Kidney (tissue), 22 donors: ENCODE measurements at places on chromosomes 4 and X. TPM values are rescaled to one million over a fixed set of nuclear protein-coding genes. Genes with fewer than 3 reads are reported as not detected.
A peak's percentile ranks its signal among the peaks of the same experiment; 100 is the strongest.

- no peak for DNase-seq
These were observed 68.6 kb upstream of the QRFPR start for GRCh38 chr4:121449416-121449815.

DNA sequence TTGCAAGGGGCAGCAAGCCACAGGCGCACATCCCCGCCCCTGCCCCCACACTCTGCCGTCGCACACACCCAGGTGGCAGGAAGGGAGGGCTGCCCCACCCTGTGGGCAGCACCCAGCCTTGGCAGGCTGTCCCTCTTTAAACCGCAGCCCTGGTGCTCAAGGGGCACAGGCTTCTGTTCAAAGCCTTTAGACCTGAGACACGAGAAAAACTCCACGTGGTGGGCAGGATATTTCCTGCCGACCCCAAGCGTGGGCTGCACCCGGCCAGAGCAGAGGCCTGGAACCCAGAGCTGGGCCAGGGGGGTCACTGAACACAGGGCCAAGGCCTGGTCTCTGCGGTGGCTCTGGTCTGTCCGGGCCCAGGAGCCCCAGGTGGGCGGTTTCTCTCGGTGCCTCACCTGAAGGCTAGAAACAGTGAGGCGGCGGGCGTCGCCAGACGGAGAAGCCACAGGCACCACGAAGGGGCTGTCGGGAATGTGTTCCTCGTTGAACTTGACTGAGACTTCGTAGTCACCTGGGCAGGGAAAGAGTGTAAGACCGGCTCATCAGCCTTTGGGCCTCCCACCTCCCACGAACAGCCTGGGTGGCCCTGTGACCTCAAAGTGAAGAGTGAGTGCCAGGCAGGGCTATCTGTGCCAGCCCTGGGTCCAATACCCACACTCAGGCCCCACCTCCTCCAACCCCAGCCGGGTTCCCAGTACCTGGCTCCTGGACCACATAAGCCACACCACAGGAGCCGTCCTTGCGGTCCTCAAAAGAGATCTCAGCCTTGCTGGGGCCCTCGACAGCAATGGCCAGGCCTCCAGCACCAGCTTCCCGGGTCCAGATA, 23.0 kb downstream of the FLNA start:
- DNase-seq, result no peak

DNA sequence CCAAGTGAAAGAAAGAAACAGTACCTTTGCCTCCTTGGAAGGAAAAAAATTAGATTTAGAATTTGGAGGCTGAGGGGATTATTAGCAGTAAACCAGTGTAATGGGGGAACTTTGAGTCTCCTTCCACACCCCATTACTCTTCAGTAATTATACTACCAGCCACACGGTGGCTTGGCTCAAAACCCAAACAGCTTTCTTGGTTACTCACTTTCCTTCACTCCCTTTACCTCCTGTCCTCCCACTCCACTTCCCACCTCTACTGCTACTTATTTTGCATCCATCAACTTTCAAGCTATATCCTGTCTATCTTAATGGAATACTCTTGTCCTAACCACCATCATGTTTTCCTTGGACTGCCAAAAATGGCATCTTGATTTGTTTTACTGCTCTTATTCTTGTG, 310.6 kb upstream of the AADAT start:
- DNase-seq, result no peak

DNA sequence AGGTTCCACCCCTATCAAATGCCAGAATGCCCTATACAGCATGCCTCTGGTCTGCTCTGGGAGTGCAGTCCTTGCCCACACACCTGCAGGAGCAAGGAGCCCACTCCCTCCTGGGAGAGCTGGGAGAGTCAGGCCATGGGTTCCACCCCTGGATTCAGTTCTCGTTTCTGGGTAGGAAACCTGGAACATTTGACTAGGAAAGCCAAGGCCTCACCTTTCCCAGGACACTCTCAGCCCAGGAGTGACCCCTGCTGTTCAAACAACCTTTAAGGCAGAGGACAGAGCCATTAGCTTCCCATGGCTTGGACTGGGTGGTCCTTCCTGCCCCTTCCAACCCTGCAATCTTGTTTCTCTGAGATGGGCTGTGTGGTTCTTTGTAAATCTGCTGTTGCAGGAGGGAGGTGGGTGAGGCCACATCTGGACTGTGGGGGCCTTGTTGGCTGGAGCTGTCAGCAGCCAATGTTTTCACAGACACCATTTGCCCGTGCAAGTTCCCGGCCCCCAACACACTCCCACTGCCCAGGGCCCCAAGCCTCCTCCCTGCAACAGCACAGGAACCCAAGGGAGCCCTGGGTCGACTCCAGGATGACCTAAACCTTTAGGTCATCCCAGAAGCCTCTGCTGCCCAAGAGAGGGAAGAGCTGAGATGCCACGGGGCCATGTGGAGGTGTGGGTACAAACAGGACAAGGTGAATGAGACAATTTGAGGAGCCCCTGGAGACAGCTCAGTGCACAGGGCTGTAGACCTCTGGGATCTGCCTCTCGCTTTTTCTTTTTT, 104.4 kb downstream of the PJA1 start:
- DNase-seq, result peak; percentile 64

- DNase-seq, result no peak
These were observed 24.1 kb downstream of the C4orf50 start for GRCh38 chr4:5993876-5994811.

GRCh38 chrX:30513284-30513683, 64.3 kb downstream of the TASL start:
- DNase-seq, result no peak

GRCh38 chr4:3426465-3427133, 15.2 kb upstream of the HGFAC start:
- DNase-seq, result no peak

GRCh38 chr4:139419388-139419914, 34.5 kb upstream of the RAB33B start:
- peak; percentile 69 for DNase-seq

DNA sequence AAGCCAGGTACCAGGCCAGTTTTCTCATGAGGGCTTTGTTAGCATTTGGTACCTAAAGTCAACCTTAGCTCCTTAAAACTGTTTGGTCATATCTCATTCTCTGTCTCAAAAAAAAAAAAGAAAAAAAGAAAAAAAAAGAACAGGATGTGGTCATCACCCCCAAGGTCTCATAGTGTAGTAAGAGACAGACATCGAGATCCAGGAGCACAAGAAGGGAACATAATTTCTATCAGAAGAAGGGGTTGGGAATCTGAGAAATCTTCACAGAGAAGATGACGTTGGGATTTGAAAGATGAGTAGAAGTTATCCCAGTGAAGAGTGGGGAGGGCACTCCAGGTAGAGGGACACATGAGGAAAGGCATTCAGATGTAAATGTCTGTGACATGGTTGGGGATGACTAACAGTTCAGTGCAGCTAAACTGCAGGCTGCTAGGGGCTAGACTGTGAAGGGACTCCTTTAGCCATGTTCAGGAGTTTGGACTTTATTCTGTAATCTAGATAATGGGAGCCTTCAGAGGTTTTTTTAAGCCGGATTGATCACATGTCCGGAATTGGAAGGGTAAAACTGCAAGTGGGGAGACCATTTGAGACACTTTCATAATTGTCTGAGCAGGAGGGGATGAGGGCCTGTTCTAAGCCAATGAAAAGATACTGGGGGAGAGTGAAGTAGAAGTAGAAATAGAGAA, 26.9 kb upstream of the GJB1 start:
- no peak for DNase-seq

DNA sequence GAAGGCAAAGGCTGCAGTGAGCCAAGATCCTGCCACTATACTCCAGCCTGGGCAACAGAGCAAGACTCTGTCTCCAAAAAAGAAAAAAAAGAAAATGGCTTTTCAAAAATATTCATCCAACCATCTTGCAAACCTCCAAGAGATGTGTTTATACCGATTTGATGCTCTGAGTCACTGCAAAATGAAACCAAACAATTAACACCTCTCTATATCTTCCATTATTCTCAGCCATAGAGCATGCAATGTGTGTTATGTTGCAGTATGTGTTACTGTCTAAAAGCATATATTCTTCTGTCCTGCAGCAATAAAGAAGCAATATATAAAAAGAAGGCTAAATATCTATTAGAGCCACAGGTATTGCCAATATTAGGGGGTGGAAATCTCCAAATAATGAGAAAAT, 51.4 kb downstream of the ARAP2 start:
- DNase-seq, result no peak

DNA sequence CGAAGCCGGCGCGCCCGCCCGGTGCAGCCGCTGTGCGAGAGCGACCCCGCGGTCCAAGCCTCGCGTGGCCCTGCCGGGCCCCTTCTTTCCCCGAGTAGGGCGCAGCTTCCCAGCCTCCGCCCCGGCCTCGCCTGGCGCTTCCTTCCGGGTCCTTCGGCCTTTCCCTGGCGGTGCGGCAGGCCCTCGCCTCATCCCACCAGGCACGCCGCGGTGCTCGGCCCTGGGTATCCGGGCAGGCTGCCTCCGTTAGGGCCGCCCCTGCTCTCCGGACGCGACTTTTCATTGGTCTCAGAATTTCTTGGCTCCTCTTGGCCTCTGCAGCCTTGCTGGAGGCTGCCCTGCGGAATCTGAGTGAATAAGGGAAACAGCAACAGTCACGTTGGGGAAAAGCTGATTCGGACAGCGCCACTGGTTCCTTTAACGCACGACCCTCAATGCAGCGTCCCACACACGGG, 429 bp downstream of the UVSSA start:
- peak; percentile 86 for DNase-seq

- DNase-seq, result no peak
These were observed 2.7 kb upstream of the PYURF start for GRCh38 chr4:88526221-88526815.

DNA sequence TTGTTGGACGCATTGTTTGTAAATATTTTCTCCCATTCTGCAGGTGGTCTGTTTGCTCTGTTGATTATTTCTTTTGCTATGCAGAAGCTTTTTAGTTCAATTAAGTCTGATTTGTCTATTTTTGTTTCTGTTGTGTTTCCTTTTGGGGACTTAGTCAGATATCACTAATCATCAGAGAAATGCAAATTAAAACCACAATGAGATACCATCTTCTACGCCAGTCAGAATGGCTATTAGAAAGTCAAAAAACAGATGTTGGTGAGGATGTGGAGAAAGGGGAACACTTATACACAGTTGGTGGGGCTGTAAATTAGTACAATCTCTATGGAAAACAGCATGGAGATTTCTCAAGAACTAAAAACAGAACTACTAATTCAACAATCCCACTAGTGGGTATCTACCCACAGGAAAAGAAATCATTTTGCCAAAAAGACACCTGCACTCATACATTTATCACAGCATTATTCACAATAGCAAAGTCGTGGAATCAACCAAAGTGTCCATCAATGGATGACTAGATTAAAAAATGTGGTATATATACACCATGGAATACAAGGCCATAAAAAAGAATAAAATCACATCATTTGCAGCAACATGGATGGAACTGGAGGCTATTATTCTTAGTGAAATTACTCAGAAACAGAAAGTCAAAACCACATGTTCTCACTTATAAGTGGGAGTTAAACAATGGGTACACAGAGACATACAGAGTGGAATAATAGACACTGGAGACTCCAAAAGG, 8.1 kb downstream of the COQ2 start:
- DNase-seq, result no peak

DNA sequence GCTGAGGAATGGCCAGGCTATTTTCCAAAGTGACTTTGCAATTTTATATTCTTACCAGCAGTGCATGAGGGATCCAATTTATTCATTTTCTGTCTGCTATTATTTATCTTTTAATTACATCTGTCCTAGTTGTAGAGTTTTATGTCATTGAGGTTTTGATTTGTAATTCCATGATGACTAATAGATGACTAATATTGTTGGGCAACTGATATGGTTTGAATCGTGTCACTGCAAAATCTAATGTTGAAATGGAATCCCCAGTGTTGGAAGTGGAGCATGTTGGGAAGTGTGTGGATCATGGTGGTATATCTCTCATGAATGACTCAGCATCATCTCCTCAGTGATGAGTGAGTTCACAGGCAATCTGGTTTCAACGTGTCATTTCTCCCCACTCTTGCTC, 201.5 kb downstream of the TBX22 start:
- no peak for DNase-seq

DNA sequence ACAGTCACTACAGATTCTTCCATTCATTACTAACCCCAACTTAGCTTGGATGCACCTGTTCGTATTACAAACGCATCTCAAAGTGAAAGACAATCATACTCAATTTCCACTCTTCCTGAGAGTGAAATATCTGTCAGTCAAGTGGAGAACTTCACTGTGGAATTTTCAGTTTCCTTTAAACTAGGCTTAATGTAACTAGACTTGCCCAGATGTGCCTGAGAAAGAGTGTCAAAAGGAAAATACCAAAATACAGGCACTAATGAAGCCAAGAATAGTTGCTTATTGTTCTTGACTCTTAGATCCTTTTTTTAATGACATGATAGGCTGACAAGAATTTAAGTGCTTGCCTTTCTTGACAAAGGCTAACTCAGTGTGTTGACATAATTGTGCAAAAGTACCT, 72.4 kb upstream of the NR3C2 start:
- no peak for DNase-seq

- DNase-seq, result no peak
These were observed 95.6 kb upstream of the UNC5C start for GRCh38 chr4:95644417-95644816.

- no peak for DNase-seq
These were observed 49.4 kb downstream of the UGT2B10 start for GRCh38 chr4:68865188-68865638.

- DNase-seq, result peak; percentile 33
These were observed 243.5 kb upstream of the KCNIP4 start for GRCh38 chr4:22192084-22192511.

- DNase-seq, result no peak
These were observed 36.6 kb downstream of the SEL1L3 start for GRCh38 chr4:25826074-25826752.

Gene RBMXL3
- not detected for polyA plus RNA-seq

Gene RASSF6
- 4.7 TPM for polyA plus RNA-seq

Gene SPANXA1
- not detected for polyA plus RNA-seq

Gene NWD2
- not detected for polyA plus RNA-seq

Gene PRDM8
- polyA plus RNA-seq, result 0.75 TPM

Gene TEX13B
- not detected for polyA plus RNA-seq

Gene INTU
- polyA plus RNA-seq, result 2.6 TPM

Gene RNF150
- 5.0 TPM for polyA plus RNA-seq

Gene MAGEB17
- not detected for polyA plus RNA-seq
